ENCODE measurements at places on chromosomes 1 and 21.

- no peak for DNase-seq
Measured at GRCh38 chr1:2472109-2472508, 4.0 kb upstream of the PLCH2 start.

DNA sequence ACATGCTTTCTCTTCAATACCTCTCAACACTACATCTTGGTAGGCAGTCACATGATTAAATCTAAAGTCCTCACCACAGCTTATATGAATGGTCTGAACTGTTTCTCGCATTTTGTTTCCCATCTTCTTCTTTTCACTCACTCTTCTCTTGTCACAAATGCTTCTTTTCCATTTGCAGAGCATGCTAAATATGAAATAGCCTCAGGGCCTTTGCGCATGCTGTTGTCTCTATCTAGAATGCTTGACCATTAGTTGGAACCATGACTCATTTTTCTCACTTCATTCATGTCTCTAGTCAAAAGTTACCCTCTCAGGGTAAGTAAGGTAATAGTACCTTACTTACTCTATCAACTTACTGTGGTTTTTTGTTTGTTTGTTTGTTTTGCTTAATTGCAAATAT lies 239.7 kb downstream of the PTPRC start:
- no peak for DNase-seq

DNA sequence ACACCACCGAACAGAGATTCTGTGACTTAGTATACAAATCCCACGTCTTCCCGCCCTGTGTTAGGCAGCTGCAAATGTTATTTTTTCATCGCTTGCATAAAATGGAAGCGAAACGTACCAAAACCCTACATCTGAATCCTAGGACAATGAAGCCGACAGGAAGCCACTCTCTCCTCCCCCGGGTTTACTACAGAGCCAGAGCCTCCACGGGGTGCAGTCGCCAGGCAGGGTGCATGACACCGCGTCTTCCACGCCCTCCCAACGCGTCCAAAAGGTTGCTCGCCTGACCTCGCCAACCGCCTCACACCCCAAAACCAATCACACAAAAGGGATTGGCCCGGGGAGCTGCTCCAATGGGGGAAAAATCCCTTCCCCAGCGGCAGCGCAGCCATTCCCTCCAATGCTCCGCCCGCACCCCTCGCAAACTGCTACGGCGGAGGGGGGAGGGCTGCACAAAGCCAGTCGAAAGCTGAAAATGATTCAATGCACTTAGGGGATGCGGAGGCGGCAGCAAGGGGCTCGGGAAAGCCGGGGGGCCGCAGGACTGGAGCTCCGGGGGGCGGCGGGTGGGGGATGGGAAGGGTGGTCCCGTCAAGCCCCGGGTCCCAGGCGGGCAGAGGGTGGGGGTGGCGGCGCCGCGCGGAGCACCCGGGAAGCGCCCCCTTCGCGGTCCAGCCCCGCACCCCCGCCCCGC lies 701 bp downstream of the CEP170 start:
- peak; percentile 51 for DNase-seq

- DNase-seq: no peak
Measured at GRCh38 chr21:36297406-36297937, 22.5 kb upstream of the MORC3 start.

GRCh38 chr1:98088381-98088780 lies 167.5 kb upstream of the DPYD start:
- DNase-seq: no peak

DNA sequence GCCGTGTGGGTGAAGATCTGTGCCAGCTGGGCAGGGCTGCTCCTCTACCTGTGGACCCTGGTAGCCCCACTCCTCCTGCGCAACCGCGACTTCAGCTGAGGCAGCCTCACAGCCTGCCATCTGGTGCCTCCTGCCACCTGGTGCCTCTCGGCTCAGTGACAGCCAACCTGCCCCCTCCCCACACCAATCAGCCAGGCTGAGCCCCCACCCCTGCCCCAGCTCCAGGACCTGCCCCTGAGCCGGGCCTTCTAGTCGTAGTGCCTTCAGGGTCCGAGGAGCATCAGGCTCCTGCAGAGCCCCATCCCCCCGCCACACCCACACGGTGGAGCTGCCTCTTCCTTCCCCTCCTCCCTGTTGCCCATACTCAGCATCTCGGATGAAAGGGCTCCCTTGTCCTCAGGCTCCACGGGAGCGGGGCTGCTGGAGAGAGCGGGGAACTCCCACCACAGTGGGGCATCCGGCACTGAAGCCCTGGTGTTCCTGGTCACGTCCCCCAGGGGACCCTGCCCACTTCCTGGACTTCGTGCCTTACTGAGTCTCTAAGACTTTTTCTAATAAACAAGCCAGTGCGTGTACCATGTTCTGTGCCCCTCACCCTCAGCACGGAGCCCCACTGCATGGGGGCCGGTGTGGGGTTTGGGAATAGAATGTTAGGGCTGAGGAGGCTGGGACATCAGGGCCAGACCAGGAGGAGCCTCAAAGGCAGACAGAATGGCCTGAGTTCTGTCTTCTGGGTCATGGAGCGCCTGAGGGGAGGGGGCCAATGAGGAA lies 21.3 kb downstream of the SERINC2 start:
- no peak for DNase-seq

- no peak for DNase-seq
Measured at GRCh38 chr21:42406201-42406621, 2.5 kb downstream of the UBASH3A start.

GRCh38 chr1:246921481-246921880 lies 10.3 kb downstream of the AHCTF1 start:
- no peak for DNase-seq

- DNase-seq: peak; percentile 57
Measured at GRCh38 chr1:24390924-24391782, 22.4 kb downstream of the STPG1 start.

DNA sequence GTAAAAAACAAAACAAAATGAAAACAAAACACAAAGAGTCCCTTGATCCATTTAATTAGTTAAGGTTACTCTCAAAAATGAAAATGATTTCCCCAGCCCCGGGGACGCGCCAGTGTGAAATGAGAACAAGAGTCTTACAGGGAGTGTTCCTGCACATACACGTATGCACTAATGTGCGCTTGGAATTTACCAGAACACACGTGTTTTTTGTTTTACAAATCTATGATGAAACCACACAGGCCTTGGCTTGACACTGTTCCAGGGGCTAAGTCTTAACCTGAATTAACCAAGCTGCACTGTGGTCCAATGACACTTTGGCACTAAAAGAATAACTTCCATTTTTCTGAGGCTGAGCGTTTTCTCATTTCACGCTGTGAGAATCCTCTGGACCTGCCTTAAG lies 63.7 kb downstream of the SLC45A1 start:
- DNase-seq: no peak
